ENCODE measurements at places on chromosomes 5 and 9.

- DNase-seq = no peak
These were observed 6.3 kb downstream of the ADGRD2 start for GRCh38 chr9:124456341-124457078.

- no peak for DNase-seq
These were observed 2.8 kb upstream of the GADD45G start for GRCh38 chr9:89601856-89602562.

DNA sequence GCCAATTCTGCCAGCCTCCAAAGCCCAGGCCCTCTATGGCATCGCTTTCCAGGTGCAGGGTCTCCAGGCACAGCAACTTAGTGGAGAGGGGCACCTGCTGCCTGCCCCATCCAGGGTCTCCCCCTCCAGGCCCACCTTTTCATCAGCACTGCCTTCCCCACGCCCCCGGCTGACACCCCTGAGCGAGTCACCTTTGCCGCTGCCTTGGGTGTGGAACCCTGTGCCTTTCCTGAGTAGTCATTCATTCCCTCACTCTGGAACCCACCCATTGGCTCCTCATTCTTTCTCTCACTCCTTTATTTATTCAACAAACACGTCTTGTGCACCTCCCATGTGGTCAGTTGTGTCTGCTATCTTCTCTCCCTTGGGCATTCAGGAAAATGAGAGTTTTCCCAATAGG lies 14.5 kb upstream of the RPL26L1 start:
- no peak for DNase-seq

GRCh38 chr9:131826966-131827525 lies 87.2 kb upstream of the RAPGEF1 start:
- DNase-seq = no peak

- DNase-seq = no peak
These were observed 5.3 kb upstream of the LHX3 start for GRCh38 chr9:136210276-136210675.

DNA sequence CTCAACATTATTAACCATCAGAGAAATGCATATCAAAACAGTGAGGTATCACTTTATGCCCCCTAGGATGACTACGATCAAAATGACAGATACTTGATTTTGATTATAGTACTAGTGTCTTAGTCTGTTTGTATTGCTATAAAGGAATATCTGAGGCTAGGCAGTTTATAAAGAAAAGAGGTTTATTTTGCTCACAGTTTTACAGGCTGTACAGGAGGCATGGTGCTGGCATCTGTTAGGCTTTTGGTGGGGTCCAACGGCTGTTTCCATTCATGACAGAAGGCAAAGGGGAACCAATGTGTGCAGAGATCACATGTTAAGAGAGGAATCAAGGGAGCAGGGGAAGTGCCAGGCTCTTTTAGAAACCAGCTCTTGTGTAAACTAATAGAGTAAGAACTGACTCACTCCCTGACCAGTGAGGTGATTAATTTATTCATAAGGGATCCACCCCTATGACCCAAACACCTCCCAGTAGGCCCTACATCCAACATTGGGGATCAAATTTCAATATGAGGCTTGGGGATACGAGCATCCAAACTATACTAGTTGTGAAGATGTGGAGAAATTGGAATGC lies 16.0 kb upstream of the AFF4 start:
- DNase-seq = no peak

DNA sequence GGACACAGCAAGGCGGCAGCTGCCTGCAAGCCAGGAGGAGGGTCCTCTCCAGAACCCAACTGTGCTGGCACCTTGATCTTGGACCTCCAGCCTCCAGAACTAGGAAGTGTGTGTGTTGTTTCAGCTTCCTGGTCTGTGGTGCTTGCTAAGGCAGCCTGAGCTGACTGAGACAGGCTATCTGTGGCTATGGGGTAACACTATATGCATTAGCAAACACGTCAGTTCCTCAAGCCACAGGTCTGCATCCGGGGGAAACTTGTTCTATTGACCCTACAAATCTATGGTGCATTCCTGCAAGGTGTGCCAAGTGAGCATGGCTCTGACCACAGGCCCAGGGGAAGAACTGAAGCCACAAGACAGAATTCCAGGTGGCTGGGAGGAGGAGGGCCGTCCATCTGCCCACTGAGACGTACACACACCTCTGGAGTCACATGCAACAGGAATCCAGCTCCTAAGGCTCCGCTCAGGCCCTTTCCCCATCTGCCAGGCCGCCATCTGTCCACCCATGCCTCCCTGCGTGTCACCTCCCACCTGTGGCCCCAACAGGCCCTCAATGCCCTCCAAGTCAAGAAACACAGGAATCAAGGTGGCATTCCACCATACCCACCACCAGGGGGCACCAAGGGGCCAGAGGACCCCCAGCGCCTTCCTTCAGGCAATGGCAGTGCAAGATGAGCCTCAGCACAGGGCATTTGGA lies 174.9 kb downstream of the ROR2 start:
- DNase-seq = no peak

Measured in right atrium auricular region (tissue), 2 donors.